ENCODE measurements at places on chromosomes 4 and X. TPM values are rescaled to one million over a fixed set of nuclear protein-coding genes. Genes with fewer than 3 reads are reported as not detected.

CXCR3 gene
- polyA plus RNA-seq: not detected

RBM46 gene
- polyA plus RNA-seq: 0.02 TPM

GLOD5 gene
- polyA plus RNA-seq: not detected

CFAP47 gene
- under 0.01 TPM for polyA plus RNA-seq

CXCL1 gene
- 35.5 TPM for polyA plus RNA-seq

FAM199X gene
- 16.1 TPM for polyA plus RNA-seq

CTAG2 gene
- not detected for polyA plus RNA-seq

SERTM2 gene
- polyA plus RNA-seq: not detected

NEUROG2 gene
- polyA plus RNA-seq: not detected

DCAF4L1 gene
- polyA plus RNA-seq: 0.46 TPM

MAOA gene
- 69.7 TPM for polyA plus RNA-seq

GPRASP1 gene
- polyA plus RNA-seq: 0.22 TPM

NAT8L gene
- 0.01 TPM for polyA plus RNA-seq

MXD4 gene
- 26.0 TPM for polyA plus RNA-seq

MAGEE2 gene
- not detected for polyA plus RNA-seq

DUX4 gene
- polyA plus RNA-seq: not detected

PFKFB1 gene
- polyA plus RNA-seq: 0.41 TPM

ZNF518B gene
- 14.2 TPM for polyA plus RNA-seq

ESX1 gene
- not detected for polyA plus RNA-seq

FGG gene
- 0.17 TPM for polyA plus RNA-seq

SERPINA7 gene
- not detected for polyA plus RNA-seq

ZXDA gene
- polyA plus RNA-seq: 1.1 TPM

PNMA3 gene
- 0.03 TPM for polyA plus RNA-seq

TNIP3 gene
- not detected for polyA plus RNA-seq

Measured in keratinocyte (primary cell).